ENCODE measurements at places on chromosomes 12 and 14.

DNA sequence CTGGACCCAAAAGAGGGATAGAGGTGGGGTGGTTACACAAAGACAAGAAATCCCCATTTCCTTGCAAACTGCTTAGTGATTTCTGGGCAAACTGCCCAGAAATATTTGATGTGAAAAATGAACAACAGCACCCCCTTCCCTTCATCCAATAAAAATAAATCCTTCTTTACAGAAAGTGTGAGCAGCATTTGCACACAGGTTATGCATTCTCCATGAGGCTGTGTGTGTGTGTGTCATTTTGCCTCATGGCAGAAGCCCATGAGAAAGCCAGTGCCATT lies 17.2 kb upstream of the NRXN3 start:
- DNase-seq = peak; percentile 40

GRCh38 chr12:43882578-43883178 lies 46.8 kb downstream of the TMEM117 start:
- peak; percentile 31 for DNase-seq

DNA sequence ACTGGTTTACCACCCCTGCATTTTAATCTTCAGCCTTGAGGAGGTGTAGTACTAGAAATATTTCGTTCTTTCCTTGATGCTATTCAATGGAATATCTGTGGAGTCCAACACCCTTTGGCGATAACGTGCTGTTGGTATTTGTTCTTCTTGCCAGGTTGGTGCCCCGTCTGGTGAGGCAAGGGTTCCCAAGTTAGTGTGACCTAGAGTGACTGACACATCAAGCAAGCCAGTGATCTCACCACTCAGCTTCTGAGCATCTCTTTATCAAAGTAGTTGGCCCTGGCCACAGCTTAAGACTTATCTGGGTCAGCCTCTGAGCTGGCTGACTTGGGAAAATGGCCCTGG lies 60.2 kb downstream of the PLXNC1 start:
- no peak for DNase-seq

DNA sequence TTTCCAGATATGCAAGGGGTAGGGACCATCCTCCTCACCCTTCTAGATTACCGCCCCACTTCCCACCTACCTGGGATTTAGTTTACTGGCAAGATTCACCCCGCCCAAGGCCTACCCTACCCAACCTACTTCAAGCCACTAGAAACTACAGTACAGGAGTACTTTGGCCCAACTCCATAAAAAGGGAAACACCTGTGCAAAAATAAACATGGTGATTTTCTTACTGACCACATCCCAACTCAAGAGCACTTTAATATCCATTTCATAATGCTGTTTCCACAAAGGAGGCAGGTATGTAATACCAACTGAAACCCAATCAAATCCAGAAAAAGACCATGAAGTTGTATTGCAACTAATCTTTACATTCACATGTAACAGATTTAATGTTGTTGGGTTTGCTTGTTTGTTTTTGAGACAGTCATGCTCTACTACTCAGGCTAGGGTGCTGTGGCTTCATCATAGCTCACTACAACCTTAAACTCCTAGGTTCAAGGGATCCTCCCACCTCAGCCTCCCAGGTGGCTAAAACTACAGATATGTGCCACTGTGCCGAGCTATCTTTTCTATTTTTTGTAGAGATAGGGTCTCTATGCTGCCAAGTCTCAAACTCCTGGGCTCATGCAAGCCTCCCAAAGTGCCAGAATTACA lies 41.7 kb upstream of the RAP1B start:
- DNase-seq = no peak

DNA sequence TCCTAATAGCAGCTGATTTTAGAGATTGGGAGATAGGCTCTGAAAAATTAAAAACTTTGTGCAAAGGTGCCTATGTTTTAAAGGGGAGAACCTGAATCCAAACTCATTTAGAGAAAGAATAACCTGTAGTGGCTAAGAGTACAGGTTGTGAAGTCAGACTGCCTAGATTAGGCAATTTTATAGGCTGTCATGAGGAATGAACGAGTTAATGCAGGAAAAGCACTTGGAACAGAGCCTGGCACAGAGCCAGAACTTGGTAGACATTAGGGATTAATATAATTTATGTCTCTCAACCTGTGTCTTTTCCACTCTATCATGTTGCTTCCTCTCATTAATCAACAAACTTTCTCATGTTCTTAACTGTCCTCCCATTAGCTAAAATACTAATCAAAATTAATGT lies 98.1 kb downstream of the WIF1 start:
- DNase-seq = no peak

GRCh38 chr14:69285661-69286255 lies 25.8 kb downstream of the GALNT16 start:
- DNase-seq = no peak

- no peak for DNase-seq
Observed at GRCh38 chr12:40145896-40146295, 40.0 kb upstream of the SLC2A13 start.

DNA sequence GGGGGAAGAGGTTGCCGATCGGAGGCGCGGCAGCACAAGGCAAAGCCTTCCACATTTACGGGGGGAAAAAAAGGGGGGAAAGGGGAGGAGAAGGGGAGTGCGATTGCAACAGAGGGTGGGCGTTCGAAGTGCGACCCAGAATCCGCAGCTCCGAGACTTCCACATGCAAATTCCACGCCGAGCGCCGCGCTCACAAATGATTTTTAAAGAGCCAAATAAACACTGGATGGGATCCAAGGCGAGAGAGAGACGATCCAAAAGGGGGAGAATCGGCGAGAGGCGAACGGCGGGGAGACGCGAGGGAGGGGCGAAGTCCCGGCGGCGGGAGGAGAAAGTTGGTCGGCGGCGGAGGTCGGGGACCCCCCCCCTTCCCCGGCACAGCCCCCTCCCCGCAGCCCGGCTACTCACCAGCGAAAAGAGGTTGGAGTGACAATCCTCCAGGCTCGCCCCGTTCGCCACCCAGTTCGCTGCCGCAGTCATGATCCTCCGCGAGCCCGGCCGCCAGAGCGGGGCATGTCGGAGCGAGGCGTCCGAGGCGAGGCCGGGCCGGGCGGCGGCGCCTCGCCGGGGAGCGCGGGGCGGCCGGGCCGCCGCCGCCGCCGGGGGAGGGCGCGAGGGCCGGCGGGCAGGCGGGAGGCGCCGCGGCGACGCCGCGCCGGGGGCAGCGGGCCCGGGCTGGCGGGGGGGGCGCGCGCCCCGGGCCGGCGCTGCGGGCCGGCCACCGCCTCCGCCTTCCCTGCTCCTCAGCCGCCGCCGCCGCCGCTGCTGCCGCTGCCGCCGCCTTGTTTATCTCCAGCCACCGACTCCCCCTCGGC lies 634 bp downstream of the MED13L start:
- DNase-seq = peak; percentile 53

DNA sequence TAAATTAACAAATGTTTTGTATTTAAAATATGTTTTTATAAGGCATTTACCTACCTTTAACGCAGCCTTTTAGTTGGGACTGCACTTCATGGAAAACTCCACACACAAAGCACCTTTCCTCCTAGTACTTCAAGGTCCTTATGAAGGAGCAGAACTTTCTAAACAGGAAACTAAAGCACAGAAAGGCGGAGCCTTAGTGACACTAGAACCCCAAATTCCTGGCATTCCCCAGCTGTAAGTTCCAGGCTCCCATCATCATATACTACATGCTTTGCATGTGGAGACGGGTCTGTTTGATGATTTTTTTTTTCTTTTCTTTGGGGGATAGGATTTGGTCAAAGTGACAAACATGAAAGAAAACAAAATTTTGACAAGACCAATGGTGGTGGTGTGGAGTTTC lies 39.5 kb downstream of the STXBP6 start:
- no peak for DNase-seq

DNA sequence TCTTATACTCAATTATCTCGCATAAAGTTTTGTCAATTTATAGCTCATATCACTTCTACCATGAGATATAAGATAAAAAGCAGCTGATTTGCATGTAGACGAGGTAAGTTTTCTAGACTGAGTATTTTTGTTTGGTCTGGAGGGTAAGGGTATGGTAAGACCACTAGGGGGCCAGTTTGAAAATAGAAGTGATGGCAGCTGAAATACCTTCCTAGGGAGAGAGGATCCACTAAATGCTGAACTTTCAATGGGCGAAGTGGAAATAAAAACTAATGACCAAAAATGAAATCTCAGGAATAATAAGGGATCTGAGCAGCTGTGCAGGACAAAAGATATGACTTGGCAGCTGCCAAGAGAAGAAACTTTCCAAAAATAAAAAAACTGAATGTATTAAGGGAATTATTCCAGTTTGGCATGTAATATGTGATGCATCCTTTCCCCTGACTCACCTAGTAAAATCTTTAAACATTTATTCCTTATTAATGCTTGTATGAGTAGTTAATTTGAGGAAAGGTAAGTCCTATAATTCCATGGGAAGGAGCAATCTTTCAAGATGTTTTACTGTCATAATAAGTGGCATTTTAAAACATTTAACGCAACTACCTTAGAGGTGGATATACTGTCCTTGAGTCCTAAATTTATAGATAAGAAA lies 754.5 kb downstream of the C12orf50 start:
- DNase-seq = peak; percentile 42

DNA sequence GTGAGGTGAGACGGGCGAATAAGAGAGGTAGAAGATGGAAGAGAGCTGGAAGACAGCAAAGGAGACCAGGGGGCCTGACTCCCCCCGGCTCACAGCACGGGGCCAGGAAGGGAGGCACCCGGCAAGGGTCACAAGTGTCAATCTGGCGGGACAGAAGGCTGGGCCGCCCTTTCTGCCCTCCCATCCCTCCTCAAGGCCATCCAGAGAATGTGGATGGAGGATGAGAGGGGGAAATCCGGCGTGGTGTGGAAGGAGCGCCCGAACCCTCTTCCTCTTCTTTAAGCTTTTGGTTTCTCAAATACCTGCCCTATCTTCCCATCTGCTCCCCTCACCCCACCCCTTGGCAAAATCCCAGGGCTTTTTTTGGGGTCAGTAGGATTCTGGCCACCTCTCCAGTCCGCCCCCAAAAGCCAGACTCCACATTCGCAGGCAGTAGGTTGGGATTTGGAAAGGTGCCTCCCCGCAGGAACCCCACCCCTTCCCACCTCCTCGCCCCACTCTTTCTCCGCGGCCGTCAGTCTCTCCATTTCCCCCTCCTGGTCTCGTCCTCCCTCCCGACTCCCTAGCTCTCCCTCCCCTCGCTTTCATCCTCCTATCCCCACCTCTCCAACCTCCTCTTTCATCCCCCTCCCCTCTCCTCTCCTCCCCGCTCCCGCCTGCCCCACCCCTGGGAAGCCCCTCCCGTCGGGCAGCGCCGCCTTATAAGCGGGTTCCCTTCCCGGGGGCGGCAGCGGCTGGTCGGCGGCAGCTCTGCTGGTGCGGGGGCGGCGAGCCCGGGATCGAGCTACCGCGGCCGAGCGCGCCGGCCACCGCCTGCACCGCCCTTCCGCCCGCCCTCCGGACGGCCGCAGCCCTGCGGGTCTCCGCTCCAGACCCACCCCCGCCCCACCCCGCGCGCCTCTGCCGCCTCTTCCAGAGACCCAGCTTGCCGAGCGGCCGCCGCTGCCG lies at the start of gene PTMS:
TSS of gene PTMS (plus strand) at position 730 of the 948 bp plus-strand sequence. CDS start 343 bp downstream, outside the sequence.
- peak; percentile 96 for DNase-seq

DNA sequence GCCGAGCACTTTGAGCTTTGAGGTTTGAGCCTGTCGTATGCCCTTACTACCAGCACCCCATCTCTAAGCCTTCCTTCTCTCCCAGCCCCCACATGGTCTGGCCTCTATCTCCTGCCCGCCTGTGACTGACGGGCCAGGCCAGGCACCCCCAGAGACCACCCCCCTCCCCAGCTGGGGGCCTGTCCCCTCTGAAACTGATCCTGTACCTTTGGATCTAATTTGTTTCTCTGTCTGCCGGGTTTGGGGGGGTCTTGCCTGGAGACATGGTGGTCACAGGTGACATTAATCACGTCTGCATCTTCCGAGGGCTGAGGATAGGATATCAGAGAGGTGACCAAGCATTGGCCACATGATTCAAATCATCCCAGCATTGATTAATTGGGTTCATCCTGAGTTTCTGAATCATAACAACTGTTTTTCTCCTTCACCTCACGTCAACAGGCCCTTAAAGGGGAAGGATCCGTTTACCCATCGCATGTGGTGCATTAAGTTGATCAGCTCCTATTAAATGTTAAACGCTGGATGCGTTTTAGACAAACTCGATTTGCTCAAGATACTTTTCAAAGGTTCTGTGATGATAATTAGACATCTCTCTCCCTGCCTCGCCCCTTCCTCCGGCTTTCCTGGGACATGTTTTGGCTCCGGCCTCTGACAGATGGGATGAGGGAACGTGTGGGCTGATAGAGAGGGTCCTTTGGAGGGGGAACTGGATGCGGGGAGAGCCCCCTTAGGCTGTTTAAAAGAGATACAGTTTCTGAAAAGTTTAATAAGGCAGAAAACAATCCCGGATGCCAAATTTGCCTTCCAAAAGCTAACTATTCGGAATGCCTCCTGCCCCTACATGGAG lies 63.3 kb upstream of the TBX3 start:
- no peak for DNase-seq

- no peak for DNase-seq
Observed at GRCh38 chr14:23564181-23564812, 3.3 kb downstream of the AP1G2 start.

DNA sequence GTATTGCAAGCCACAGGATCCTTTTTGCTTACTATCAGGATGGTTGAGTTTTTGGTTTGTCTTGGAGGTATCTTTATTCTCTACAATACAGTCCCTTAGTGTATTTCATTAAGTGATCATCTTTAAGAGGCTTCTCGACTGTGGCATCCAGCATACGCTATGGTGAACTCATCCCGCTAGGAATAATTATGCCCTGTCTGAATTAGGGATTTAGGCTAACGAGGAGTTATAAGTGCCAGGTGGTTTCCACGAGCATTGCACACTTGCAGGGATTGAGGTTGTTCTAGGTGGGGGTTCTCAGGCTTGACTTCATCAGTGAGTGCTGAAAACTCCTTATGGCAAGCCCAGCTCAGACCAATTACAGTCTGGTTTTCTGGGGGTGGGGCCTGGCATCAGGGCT lies 37.2 kb upstream of the RBM19 start:
- no peak for DNase-seq

DNA sequence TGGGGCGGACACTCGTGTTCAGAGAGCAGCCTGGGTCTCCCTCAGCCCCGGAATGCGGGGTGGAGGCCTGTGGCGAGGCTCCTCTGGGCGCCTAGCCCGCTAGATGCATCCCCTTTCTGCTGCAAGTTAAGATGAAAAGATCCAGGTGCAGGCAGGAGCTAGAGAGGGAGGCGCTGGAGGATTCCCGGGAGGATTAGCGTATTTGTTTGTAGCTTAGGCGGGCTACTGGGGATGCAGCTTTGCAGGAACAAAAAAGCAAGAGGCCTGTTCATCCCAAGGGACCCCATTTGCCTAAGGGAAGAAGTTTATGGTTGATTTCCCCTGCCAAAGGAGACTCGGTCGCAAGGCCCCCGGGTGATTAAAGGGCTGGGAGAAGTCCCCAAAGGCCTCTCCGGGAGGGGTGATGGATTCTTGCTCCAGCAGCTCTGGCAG lies 824 bp downstream of the CCDC177 start:
- no peak for DNase-seq
